ENCODE measurements at places on chromosomes 12 and 14.

DNA sequence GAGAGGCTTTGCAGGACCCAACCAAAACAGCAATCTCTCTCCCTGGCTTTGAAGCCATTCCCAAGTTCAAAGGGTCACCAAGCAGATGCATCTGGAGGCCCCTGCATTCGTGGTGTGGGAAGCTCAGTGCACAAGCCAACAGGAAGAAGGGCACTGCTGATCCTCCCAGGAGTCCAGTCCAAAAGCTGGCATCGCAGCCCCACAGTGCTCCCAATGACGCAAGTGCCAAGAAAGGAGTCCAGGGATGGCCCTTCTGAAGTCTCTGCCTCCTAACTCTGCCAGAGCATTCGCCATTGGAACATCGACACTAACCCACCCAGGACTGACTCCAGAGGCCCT, 25.1 kb downstream of the PXN start:
- DNase-seq, result no peak

- DNase-seq, result no peak
These were observed 249.2 kb downstream of the NELL2 start for GRCh38 chr12:44626883-44627282.

DNA sequence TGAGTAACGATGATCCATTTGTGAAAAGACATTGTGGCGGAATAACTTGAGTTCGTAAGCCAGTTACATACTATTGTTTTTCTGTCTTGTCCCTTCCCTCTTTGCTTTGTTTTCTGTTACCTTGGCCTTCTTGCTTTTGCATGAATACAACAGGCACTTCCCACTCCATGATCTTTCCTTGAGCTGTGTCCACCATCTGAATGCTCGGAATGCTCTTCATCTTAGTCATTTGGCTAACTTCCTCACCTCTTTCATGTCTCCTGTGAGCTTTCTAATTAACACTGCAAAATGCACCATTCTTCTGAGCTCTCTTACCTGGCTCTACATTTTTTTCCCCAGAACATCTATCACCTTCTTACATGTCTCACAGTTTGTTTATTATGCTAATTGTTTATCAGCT, 10.0 kb downstream of the KNTC1 start:
- DNase-seq, result no peak

GRCh38 chr12:124928912-124929530, 14.6 kb upstream of the UBC start:
- no peak for DNase-seq

DNA sequence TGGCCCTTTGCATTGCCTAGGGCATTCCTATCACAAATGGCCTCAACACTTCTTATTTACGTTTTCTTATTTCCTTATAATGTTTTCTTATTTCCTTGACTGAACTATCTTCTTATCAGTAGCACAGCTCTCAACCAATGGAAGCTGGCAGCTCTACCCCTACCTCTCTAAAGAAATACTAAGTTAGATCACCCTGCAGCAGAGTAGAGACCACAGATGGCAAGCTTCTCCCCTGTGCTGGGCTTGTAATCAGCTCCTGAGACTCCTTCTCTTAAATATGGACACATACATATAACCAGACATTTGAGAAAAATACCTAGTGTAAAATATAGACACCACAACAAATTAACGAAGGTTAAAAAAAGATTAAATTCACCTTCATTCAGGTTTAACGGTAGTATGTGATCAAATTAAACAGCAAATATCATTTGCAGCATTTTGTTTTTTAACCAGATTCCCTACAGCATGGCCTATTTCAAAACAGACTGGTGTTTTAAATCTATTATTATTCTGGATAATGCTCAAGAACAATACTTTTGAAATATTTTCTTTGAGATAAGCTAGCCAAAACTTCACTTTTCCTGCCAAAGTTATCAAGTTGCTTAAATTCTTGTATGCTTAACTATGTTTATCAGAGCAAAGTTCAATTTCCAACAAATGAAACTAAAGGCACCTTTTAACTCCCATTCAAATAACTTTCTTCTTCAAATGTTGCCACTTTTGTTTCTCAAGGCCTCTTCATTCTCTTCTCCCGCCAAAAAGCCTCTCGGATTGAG, 54.3 kb downstream of the SLC41A2 start:
- no peak for DNase-seq

DNA sequence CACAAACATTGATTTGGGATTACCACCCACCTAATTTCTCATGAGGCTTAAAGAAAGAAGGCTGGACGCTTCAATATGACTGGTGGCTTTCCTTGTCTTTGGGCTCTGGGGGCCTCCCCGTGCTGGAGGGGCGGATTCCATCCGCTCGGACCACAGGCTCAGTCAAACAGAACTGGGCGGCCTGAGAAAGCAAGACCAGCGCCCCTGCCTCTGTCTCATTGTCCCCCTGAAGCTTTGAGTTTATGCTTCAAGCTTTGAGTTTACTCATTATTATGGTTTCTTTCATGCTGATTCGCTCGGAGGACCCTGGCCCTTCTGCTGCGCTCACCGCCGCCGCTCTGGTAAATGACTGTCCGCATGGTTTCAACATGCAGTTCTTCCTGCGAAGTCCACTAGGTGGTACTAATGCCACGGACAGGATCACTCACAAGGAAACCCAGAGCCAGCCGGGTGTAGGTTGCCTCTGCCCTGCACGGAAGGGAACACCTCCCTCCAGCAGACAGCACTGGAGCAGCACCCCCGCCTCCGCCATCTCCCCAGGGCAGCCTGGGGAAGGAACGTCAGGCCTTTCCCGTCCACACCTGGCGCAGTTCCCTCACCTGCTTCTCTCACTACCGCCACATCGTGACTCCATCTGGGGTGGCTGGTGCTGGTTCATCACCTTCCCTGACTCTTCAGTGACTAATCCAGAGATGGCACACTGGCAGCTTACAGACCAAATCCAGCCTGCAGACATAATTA, 13.2 kb upstream of the TIGAR start:
- peak; percentile 17 for DNase-seq

GRCh38 chr14:43729143-43729542, 777.9 kb downstream of the FSCB start:
- no peak for DNase-seq

DNA sequence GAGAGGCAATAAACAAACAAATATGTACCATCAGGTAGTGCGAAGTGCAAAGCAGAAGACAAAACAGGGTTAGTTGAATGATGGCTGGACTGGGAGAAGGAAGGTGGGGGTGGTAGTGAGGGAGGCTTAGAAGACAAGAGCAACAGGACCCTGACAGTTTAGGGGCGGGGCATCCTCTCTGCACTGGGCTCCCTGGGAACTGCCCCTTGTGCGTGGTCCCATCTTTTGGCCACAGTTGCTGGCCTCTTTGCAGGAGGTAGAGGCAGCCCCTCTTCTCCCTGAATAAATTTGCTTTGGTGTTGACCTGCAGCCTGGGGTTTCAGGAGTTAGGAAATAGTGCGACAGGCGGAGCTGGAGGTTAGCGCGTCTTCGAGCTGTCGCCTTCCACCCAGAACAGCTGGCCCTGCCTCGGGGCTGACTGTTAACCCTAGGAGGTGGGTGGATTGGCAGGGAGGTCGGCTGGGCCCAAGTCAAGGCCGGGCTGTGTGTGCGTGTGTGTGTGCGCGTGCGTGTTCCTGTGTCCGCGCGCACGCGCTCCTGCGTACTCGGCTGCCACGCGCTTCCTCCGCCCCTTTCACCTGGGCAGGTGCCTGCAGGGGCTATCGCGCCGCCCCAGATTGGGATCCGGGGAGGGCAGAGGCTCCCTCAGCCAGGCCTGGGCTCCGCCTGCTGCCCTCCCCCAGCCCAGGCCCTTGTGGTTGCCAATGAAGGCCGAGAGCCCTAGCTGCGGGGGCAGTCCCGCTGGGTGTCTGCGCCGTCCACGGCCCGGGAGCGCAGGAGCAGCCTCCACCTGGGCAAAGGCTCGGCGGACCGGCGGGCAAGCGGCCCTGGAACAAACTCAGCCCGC, 180.8 kb downstream of the ADCK1 start:
- no peak for DNase-seq

DNA sequence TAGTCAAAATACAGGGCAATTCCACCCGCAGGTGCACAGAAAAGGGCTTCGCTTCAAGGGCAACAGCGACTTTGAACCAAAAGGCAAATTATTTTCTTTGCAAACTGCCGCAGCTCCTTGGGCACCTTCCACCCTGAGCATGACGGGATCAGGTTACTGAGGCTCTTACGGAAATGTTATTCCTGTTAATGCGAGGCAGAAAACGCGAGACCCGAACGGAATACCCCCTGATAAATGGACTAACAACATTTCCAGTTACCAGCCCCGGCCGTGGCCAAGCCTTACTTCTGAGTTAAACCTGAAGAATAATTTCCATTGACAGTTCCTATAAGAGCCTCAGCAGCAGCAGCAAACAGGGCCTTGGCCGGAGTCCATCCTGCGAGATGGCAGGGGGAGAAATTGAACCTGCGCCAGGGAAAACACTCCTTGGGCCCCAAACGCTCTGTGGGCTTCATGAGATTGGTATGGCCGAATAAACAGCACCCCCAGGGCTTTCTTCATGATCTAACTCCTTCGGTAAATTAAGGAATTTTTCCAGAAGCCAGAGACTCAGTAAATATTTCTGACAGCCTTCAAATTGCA, 70.0 kb upstream of the DICER1 start:
- DNase-seq, result no peak

All from hypothalamus (tissue), 51 donors.